ENCODE measurements at places on chromosomes 5 and 9.

DNA sequence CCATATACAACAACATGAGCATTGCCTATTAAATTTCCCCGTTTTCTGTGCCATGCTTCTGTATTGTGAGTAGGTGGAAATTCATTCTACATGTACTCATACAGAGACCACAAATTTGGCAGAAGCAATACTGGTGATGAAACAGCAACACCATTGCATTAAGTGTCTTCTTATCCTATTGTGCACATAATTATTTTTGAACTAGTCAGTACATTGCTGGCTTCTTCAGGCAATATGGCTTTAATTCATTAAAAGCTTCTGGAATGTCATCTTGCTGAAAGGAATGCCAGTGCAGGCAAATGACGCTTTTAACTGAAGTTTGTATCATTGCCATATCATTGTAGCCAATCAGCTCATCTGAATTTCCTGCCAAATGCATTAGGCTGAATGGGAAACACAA lies 82.6 kb downstream of the KIAA1958 start:
- no peak for DNase-seq

DNA sequence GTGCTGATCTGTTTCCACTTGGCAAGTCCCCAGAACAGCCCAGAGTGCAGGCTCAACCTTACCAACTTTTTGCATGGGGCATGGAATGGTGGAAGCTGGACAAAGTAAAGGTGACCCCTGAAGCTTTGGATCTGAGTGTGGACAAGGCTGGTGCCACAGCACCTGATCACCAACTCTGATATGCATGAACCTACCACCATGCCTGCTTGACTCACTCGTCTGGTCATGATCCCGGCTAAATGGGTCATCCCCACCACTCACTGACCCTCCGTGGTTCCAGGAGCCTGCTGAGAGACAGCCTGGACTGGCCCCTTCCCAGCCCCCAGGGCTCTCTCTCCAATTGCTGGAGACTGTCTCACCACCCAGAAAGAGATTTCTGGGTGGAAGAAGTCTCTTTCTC lies 14.4 kb upstream of the SLC22A4 start:
- DNase-seq = no peak

GRCh38 chr9:37284636-37285035 lies 137.9 kb upstream of the GRHPR start:
- DNase-seq = no peak

- no peak for DNase-seq
Observed at GRCh38 chr9:136566553-136566895, 20.7 kb upstream of the NOTCH1 start.

- DNase-seq = no peak
Observed at GRCh38 chr5:17192191-17192590, 25.2 kb upstream of the BASP1 start.

GRCh38 chr9:29714860-29715259 lies 2141.6 kb upstream of the C9orf72 start:
- DNase-seq = no peak

DNA sequence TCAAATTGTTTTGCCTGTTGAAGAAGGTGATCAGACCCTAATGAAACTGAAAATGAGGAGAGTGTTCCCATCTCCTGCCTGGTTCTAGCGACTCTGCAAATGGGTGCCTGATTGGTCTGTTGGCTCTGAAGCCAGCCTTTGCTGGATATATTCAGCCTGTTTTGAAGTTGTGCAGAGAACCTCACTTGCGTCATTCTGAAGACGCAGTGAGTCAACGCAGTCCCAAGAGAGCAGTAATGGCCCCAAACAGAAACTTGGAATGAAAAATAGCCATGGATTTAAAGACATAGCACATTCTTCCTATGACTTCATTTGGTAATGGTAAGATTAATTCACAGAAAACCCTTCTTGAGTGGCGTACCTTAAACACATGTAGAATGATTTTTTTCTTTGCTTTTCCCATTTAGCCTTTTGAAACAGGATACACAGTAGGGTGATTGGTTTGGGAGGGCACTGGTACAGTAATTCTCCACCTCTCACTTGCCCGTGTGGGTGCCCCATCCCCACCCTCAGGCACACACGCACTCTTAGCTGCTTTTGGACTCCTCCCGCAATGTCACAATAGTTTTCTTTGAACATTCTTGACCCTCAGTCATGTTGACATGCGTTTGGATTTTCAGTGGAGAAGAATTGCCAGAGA lies 54.1 kb upstream of the ABL1 start:
- DNase-seq = no peak

GRCh38 chr9:133506653-133507038 lies 18.1 kb downstream of the MYMK start:
- no peak for DNase-seq

- DNase-seq = no peak
Observed at GRCh38 chr5:1793966-1794900, 5.4 kb downstream of the MRPL36 start.

- no peak for DNase-seq
Observed at GRCh38 chr5:37661951-37662350, 177.9 kb downstream of the GDNF start.

GRCh38 chr9:4691795-4692194 lies 12.4 kb downstream of the CDC37L1 start:
- DNase-seq = no peak

GRCh38 chr5:132227485-132228240 lies at the start of gene P4HA2:
P4HA2 (minus strand) TSS chr5:132227853; CDS start chr5:132218626, 9,227 bp downstream.
- DNase-seq = peak; percentile 56

GRCh38 chr9:4225291-4226028 lies 74.4 kb downstream of the GLIS3 start:
- DNase-seq = peak; percentile 62

DNA sequence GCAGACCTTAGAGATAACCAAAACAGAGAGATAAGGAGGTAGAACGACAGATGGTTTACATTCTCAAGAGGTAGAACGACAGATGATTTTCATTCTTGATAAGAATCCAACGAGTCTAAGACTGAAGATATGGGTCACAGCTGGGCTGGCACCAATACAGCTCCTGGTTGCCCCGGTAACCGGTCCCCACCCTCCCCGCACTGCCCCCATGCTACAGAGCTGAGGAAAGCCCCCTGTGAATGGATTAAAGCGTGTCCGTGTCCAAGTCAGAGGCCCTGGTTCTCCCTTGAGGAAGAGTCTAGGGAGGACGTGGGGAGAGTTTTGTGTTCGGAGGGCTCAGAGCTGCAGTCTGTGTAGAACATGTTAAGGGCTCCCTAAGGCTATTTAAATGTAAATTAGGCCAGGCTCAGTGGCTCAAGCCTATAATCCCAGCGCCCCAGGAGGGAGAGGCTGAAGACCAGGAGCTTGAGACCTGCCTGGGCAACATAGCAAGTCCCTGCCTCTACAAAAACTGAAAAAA lies 8.1 kb downstream of the IDNK start:
- no peak for DNase-seq

GRCh38 chr5:150402229-150402773 lies 10.4 kb downstream of the CD74 start:
- no peak for DNase-seq

DNA sequence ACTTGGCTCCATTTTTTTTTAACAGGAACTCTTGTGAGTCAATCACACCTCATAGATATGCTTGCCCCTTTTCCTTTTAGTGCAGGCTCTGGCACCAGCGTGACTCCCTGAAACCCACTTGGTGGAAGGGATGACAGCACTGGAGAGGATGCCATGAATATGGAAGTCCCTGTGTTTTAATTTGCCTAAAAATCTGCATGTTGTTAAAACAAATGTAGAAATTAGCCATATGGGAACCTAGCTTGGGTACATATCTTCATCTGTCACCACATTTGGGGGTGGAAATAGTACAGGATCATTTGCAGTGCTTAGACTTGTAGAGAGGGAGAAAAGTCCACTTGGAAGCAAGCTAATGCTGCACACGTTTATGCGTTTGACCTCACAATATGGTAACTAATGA lies 179.0 kb downstream of the EBF1 start:
- DNase-seq = no peak

- DNase-seq = no peak
Observed at GRCh38 chr9:84857211-84857610, 187.7 kb downstream of the NTRK2 start.

- no peak for DNase-seq
Observed at GRCh38 chr9:12923468-12924009, 148.7 kb downstream of the LURAP1L start.

- DNase-seq = no peak
Observed at GRCh38 chr9:69297300-69297980, 27.6 kb upstream of the ENTREP1 start.

DNA sequence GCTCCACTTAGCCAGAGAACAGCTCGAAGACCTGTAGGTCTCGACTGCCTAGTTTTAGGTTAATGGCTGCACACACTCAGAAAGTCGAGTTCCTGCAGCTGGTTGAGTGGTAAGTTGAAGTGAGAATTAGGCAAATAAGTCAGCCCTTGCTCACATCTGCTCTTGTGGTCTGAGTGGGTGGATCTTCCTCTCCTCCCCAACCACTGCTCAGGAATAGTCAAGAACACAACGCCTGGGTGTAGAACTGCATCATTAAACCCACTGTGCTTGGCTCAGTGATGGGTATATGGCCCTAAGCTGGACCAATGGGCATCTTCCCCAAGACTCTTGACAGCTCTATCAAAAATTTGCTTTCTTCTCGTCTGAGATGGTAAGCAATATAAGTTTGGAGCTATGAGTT lies 20.9 kb upstream of the ADAM19 start:
- DNase-seq = no peak

Data from HCT116 (cell line).